Stimulated activated CD8-positive, alpha-beta memory T cell treated with anti-CD3 and anti-CD28 coated beads, Interleukin-7, amount 100 ng/mL, for 4 hours (primary cell): ENCODE measurements at places on chromosomes 4 and X.

DNA sequence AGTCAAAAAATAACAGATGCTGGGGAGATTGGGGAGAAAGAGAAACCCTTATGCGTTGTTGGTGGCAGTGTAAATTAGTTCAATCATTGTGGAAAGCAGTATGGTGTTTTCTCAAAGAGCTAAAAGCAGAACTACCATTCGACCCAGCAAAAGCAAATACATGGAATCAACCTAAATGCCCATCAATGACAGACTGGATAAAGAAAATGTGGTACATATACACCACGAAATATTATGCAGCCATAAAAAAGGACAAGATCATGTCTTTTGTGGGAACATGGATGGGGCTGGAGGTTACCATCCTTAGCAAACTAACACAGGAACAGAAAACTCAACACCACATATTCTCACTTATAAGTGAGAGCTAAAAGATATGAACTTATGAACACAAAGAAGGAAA is 188.9 kb downstream of the CAMK2D start:
- no peak for DNase-seq

- DNase-seq, result no peak
Measured at GRCh38 chr4:78081541-78081940, 24.4 kb downstream of the FRAS1 start.

- no peak for DNase-seq
Measured at GRCh38 chrX:125132274-125132673, 187.4 kb upstream of the TEX13C start.

GRCh38 chrX:10576777-10577447 is 43.5 kb downstream of the MID1 start:
- DNase-seq, result no peak

GRCh38 chr4:110154582-110154981 is 43.8 kb downstream of the ELOVL6 start:
- no peak for DNase-seq

- no peak for DNase-seq
Measured at GRCh38 chrX:42664680-42665079, 113.3 kb downstream of the PPP1R2C start.

DNA sequence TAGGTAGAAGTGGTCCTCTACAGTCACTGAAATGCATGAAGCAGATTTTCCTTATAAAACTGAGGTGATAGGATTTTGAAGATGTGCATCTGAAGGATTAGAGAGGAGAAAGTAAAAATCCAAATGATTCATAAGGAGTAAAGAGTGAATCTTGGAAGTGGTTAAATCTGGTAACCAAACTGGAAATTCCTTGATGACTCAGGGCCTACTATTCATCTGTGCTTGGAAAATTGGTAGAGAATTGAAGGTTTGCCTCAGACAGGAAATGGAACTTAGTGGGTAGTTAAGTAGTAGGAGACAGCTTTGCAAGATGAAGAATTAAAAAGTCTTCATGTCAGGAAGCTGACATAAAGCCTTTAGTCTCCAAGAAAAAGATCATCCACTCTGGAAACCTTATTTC is 368.9 kb upstream of the CTSO start:
- DNase-seq, result no peak

GRCh38 chr4:125522992-125523391 is 208.2 kb downstream of the FAT4 start:
- DNase-seq, result no peak

- DNase-seq, result no peak
Measured at GRCh38 chr4:84498203-84498934, 723 bp downstream of the NKX6-1 start.

GRCh38 chr4:76545226-76545884 is 110.3 kb downstream of the SHROOM3 start:
- no peak for DNase-seq

DNA sequence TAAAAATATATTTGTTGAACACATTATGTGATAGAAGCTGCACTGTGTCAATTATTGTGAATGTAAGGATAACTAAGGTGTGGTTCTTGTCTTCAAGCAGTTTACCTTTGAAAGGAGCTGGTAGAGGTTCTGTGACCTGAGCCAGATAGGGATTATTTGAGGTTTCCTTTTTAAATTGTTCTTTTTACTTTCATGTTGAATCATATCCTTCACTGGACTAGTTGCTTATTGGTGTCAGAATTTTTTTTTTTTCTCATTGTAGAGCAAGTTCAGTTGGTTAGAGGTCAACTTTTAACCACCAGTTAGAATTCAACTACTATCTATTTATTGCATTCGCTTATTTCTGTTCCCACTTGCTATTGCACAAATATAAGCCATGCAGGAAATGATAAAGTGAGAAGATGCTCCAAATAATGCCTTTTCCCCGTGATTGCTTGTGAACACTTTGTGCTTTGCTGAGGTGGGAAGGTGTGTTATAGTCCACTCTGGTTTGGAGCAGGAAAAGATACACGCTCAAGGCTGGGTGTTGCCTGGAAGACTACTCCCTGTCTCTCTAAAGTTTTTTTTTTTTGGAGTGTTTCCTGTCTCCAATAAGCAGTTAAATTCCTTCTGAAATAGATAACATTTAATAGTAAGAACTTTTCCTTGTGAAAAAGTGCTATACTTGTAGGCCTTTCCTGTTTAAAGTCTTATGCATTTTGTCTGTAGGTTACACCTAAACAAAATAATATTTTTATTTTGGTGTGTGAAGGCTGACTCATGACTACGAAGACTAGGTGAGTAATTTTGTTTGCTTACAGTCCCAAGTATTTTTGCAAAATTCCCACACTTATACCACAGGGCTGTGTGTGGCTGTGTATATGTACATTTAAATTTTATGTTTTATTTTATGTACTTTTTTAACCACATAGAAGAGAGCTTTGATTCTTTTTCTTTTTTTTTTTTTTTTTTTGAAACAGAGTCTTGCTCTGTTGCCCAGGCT is 83.8 kb upstream of the LCORL start:
- no peak for DNase-seq

- no peak for DNase-seq
Measured at GRCh38 chr4:142169216-142169615, 532.8 kb downstream of the IL15 start.

DNA sequence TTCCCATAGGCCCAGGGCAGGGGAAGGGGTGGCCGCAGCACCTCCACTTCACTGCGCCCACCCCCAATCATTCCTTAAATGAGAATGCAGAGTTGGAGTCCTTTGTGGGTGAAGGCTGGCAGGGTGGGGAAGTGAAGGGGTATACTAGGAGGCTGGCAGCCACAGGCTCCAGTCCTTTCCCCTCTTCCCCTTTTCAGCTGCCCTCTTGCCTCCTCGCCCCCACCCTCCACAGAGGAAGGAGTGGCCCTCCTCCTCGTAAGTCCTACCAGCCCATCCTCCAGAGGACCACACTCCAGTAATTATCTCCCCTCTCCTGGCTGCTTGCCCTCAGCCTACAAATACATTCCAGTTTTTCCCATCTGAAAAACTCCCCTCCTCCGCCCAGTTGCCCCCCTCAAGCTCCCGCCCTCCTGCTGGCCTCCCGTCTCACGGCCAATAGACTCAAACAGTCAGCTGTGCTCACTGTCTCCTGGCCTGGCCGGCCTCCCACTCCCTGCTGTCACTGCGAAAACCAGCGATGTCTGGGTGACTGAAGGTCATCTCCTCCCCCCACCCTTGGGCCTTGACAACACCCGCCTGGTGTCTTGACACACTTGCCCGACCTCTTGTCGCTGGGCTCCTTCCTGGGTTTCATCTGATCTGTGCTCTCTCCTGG is 38.8 kb downstream of the EFNB1 start:
- DNase-seq, result no peak

DNA sequence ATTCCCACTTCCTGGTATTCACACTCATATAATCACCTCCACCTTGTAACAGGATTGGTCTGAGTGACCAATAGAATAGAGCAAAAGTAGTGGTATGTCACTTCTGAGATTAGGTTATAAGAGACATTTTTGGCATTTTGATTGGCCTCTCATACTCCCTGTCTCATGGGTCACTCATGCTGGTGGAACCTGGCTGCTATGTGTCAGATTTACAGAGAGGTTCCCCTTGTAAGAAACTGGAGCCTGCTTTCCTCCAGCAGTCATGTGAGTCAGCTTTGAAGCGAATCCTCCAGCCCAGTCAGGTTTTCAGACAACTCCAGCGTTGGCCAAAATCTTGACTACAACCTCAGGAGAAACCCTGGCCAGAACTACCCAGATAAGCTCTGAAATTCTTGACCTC is 2.6 kb upstream of the OTUD4 start:
- no peak for DNase-seq

GRCh38 chrX:30612250-30612655 is 34.7 kb upstream of the TASL start:
- DNase-seq, result no peak

- DNase-seq, result no peak
Measured at GRCh38 chrX:119833905-119834304, 18.9 kb downstream of the UPF3B start.

- DNase-seq, result no peak
Measured at GRCh38 chr4:13432453-13432852, 51.7 kb downstream of the RAB28 start.

GRCh38 chr4:118005883-118006282 is 28.4 kb upstream of the NDST3 start:
- DNase-seq, result no peak

DNA sequence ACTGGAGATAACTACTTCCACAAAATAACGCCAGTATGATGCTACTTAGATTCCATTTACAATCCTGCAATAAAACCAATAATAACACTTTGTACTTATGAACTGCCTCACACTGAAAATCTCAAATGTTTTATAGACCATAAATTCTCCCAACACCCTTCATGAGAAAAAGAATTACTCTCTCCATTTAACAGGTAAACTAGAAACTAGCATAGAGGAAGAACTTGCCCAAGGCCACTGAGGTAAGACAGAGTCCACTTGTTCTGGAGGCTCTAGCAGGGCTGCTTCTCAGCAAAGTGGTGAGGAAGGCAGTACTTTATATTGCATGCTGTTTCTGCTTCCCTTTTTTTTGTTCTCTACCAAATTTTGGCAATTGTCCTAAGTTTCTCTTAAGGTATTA is 11.5 kb upstream of the BMP3 start:
- DNase-seq, result no peak

- no peak for DNase-seq
Measured at GRCh38 chr4:146957237-146957636, 11.6 kb upstream of the TTC29 start.

DNA sequence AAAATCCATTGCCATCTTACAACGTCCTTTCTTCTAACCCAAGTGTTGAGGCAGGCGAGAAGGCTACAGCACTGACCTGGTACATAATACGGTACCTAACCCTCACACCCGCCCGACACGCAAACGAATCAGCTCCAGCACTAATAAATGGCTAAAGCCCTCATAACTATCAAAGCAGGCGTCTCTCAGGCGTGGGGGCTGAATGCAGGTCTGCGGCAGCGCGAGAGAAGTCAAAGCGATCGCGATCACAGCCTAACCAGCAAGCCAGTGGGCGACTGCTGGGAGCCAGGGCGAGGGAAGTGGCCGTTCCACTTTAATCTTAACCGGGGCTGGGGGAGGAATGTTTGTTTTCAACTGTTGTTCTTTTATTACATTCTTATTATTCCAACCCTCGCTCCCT is 1.5 kb downstream of the CDX4 start:
- DNase-seq, result no peak

- no peak for DNase-seq
Measured at GRCh38 chrX:154057791-154058190, 38.1 kb upstream of the IRAK1 start.

- DNase-seq, result no peak
Measured at GRCh38 chr4:107619066-107619465, 101.0 kb downstream of the PAPSS1 start.

DNA sequence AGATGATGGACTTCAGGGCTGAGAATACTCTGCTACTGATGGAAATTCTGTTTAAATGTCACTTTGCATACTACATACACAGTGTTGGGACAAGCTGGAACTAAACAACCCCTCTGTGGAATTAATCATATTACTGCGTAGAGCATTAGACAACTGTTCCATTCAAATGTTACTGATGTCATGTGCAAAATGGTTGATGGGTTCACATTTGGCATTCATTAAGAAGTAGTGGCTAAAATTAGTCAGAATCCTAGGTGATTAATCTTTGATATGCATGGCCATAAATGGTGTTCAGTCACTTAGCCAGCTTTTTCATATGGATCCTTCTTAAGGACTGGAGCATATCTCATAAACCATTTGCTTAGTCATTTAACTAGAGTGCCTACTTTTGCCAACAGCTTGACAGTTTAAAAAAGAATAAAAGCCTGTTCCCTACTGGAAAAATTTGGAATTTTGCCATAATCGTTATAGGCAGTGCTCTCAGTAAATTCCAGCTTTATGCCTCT is 105.2 kb downstream of the RNF150 start:
- DNase-seq, result no peak

- DNase-seq, result no peak
Measured at GRCh38 chrX:134669378-134670098, 11.3 kb upstream of the PLAC1 start.

DNA sequence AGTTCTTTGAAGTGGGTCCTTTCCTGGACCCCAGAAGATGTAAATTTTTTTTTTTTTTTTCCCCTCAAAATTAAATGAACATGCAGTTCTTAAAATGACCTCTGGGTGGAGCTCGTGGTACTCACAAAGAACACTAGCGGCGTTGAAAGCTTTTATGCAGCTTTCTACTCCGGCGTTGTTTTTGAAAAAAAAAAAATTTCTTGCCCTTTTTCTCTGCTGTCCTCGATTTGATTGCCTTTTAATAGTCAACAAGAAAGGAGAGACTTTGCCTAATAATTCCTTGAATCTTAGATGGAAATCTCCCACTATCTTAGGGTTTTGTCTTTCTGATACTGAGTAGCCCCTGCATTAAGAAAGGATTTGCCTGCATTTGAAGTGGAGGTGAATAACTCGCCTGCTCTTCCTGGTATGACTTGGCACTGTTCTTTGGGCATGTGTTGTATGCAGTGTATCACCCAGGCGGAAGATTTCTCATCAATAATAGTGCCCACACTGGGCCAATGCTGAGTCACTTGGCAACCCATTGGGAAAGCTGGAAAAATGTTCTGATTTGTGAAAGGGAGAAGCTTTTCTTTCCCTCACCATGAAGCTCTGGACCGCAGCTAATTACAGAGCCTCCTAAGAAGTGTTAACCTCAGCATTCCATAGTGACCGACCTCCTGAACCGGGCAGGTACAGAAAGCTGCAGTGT is 104.0 kb downstream of the PHEX start:
- DNase-seq, result no peak

DNA sequence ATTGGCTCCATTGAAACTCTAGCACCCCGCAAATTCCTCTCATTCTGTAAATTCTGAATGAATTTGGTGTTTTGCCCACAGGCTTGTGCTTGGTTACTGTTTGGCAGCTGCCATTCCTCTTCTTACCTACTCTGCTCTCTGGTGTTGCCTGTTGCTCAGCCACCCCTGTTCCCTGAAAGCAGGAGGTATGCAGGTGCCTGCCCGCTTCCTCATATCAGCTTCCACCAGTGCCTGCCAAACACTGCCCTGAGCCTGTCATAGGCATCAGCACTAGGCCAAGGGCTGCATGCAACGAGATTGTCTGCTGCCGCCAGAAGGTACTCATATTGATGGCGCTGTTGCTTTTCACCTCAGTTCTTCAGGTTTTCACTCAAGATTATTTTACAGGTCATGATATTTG is 978.1 kb downstream of the C4orf33 start:
- no peak for DNase-seq

GRCh38 chr4:55499495-55499894 is 47.2 kb downstream of the CLOCK start:
- DNase-seq, result no peak

GRCh38 chr4:99099311-99099710 is 10.7 kb upstream of the ADH5 start:
- no peak for DNase-seq
